Kidney (tissue), 22 donors: ENCODE measurements at places on chromosomes 1 and 21. TPM values are rescaled to one million over a fixed set of nuclear protein-coding genes. Genes with fewer than 3 reads are reported as not detected.
A peak's percentile ranks its signal among the peaks of the same experiment; 100 is the strongest.

DNA sequence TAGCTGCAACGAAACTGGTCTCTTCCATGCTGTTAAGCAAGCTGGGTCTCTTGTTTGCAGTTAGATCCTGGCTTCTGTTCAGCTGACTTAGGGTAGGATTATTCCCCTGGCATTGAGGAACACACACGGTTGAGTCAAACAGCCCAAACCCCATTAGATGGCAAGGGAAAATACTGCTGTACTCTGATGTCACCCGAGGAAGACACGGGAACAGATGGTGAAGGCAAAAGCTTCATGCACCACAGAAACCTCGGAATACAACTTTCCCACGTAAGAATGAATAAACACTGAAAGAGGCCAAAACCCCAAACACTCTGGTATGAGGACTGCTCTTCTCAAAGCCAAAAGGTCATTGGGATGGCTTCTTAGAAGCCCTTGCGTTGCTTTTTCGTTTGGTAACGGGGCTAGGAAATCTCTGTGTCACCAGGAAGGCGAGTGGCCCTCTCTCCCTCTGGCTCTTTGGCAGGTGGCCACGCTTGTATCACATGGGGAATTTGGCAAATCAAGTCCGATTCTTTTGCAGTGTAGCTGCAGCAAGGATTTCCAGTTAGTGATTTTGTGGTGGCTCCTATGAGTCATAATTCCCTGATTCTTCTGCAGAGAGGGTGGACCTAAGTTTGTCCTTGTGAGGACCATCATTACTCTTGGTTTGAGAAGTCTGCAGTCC lies 16.7 kb upstream of the LYST start:
- DNase-seq = peak; percentile 94

The KRTAP10-5 gene
- polyA plus RNA-seq = not detected

The FBLIM1 gene
- polyA plus RNA-seq = 16.6 TPM

GRCh38 chr1:72115290-72115689 lies 167.0 kb downstream of the NEGR1 start:
- no peak for DNase-seq

- DNase-seq = no peak
These were observed 51.6 kb downstream of the FAM163A start for GRCh38 chr1:179794669-179795068.
